ENCODE measurements at places on chromosomes 11 and 22. TPM values are rescaled to one million over a fixed set of nuclear protein-coding genes. Genes with fewer than 3 reads are reported as not detected.

The TENM4 gene
- 177 TPM for total RNA-seq

The HTR3B gene
- total RNA-seq = not detected

The ARHGAP20 gene
- 8.4 TPM for total RNA-seq

- H3K4me1 ChIP-seq = peaks cover 14% of the 10 kb centered on the region
- DNase-seq = no peak
- no peak overlapping the region for H3K27ac ChIP-seq
- H3K4me3 ChIP-seq = no peak overlapping the region
- H3K27me3 ChIP-seq = no peaks in the 10 kb centered on the region
- H3K36me3 ChIP-seq = peaks cover 6% of the 10 kb centered on the region
Observed at GRCh38 chr11:28767574-28767973, 659.4 kb downstream of the METTL15 start.

DNA sequence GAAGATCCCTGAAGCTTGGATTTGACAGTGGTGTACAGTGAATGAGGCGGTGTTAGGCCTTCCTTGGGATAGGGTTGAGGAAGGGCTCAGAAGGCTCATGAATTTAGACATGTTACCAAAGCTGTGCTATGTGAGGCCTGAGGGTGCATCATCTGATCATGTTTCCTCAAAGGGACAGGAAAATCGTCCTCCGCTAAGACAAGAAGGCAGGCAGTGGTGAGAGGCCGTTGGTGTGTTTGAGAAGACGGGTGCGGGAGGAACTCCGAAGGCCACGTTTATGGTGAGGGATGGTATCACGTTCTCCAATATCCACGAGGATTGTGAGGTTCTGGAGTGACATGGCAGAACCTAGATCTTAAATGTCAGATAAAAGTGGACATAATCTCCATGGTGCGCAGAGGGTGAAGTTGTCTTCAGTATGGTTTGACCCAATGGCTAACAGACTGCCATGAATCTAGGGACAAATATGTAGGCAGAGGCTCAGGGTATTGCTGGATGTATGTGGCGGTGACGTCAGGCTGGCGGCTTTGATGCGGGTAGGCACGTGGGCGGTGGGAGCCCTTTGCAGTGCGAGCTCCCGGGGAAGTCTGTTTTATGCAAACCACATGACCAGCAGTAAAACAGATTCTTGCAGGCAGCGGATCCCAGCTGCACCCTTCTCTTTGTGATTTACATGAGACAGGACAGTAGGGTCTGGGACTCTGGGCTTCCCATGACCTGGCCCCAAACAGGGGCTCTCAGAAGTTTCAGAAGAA, 242.3 kb upstream of the B3GAT1 start:
- H3K27ac ChIP-seq = no peak overlapping the region
- no peaks in the 10 kb centered on the region for H3K36me3 ChIP-seq

Data from mesothelial cell of epicardium (in vitro differentiated cells).